ENCODE measurements at places on chromosomes 12 and 14.

- DNase-seq: peak; percentile 49
- no peak overlapping the region for H3K4me3 ChIP-seq
- H3K27ac ChIP-seq: peak overlapping the region; percentile 51
- H3K4me1 ChIP-seq: no peaks in the 10 kb centered on the region
Measured at GRCh38 chr14:100328495-100329163, 5.5 kb downstream of the SLC25A47 start.

DNA sequence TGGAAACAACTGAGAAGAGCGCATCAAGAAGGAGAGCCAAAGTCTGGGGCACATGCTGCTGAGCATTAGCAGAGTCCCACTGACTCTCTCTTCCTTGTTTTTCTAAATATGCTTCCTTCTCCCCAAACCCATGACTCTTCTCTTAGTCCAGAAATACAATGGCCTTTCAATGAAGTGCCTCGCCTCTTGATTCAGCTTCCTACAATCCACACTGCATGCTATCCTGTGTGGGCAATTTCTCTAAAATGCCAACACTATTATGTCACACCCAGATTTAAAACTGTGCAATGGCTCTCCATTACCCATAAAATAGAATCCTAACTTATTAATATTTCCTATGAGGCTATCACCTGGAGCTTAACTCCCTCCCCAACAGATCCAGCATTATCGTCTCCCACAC is 198.6 kb downstream of the RPAP3 start:
- H3K27ac ChIP-seq: no peak overlapping the region
- no peak for DNase-seq
- no peaks in the 10 kb centered on the region for H3K27me3 ChIP-seq
- H3K36me3 ChIP-seq: no peaks in the 10 kb centered on the region

- no peaks in the 10 kb centered on the region for H3K27me3 ChIP-seq
- DNase-seq: no peak
- H3K4me3 ChIP-seq: no peak overlapping the region
- H3K27ac ChIP-seq: no peak overlapping the region
- H3K4me1 ChIP-seq: no peaks in the 10 kb centered on the region
- no peaks in the 10 kb centered on the region for H3K36me3 ChIP-seq
Measured at GRCh38 chr12:57090924-57091637, 2.2 kb downstream of the NAB2 start.

- no peaks in the 10 kb centered on the region for H3K4me1 ChIP-seq
- H3K36me3 ChIP-seq: no peaks in the 10 kb centered on the region
- H3K27me3 ChIP-seq: no peaks in the 10 kb centered on the region
- H3K4me3 ChIP-seq: no peak overlapping the region
- DNase-seq: no peak
Measured at GRCh38 chr12:124278389-124279101, 16.3 kb upstream of the RFLNA start.

- no peak overlapping the region for H3K27ac ChIP-seq
- H3K27me3 ChIP-seq: no peaks in the 10 kb centered on the region
- H3K4me3 ChIP-seq: no peak overlapping the region
- no peak for DNase-seq
- no peaks in the 10 kb centered on the region for H3K4me1 ChIP-seq
Measured at GRCh38 chr14:52898496-52898895, 52.4 kb downstream of the FERMT2 start.

DNA sequence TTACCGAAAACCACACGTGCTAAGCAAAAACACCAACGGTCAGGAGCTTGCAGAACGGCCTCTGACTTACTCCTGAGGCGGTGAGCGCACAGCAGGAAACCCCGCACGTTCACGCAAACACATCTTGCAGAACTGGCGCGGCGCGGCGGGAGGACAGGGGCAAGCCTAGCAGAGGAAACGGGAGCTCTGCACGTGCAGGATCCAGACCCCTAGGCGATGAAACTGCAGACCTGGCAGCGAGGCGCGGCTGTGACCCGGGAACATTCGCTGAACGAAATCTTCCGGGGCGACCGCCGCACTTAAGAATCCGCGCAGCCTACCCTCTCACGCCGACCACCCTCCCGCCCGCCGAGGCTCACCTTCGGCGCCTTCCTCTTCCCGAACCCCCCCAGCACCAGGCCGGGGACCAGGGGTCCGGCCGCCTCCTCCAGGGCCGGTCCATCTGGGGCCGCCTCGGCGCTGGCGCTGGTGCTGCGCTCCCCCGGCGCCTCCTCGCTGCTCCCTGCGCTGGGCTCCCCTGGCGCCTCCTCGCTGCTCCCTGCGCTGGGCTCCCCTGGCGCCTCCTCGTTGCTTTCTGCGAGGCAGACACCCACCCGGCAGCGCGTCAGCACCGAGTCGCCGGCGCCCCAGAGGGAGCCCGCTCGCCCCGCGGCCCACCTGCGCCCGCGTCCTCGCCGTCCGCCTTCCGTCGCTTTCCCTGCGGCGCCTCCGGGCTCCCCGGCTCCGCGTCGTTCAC is 615 bp downstream of the DDX51 start:
- H3K4me1 ChIP-seq: peaks cover 4% of the 10 kb centered on the region
- DNase-seq: no peak
- H3K4me3 ChIP-seq: peak overlapping the region; percentile 68
- H3K36me3 ChIP-seq: no peaks in the 10 kb centered on the region

DNA sequence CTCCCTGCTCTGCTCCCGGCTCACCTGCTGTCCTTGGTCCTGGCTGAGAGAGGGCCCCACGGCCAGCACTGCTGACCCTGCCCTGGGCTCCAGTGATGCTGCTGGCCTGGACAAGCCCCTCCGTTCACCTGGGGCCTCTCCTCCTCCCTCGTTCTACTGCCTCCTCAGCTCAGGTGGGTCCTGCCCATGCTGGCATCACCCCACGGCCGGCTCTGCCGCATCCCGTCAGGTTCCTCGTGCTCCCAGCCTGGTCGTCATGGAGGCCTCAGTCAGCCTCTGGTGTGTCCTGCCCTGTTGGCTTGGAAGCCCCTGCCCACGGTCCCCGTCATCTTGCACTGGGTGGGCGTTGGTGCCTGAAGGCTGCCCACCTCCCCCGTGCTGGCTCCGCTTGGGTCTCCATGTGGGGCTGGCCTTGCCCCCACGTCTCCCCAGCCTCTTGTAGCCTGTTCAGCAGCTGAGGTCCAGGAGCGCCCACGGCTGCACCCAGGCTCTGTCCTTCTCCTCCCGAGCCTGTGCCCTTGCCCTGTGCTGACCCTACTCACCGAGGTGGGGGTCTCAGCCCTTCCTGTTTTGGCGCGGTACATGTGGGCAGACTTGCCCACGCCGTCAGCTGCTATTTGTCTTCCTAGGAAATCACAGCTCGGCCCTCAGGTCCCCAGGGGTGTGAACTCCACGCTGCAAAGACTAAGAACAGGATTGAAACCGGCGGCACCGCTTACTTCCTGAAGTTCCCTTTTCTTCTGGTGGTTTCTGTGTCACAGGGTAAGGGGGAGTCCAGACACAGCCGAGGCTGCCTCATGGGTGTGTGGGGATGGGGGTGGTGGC is 121.6 kb downstream of the TMEM121 start:
- no peaks in the 10 kb centered on the region for H3K4me1 ChIP-seq
- no peak overlapping the region for H3K27ac ChIP-seq
- no peaks in the 10 kb centered on the region for H3K36me3 ChIP-seq
- no peak overlapping the region for H3K4me3 ChIP-seq
- no peak for DNase-seq
- H3K27me3 ChIP-seq: no peaks in the 10 kb centered on the region

DNA sequence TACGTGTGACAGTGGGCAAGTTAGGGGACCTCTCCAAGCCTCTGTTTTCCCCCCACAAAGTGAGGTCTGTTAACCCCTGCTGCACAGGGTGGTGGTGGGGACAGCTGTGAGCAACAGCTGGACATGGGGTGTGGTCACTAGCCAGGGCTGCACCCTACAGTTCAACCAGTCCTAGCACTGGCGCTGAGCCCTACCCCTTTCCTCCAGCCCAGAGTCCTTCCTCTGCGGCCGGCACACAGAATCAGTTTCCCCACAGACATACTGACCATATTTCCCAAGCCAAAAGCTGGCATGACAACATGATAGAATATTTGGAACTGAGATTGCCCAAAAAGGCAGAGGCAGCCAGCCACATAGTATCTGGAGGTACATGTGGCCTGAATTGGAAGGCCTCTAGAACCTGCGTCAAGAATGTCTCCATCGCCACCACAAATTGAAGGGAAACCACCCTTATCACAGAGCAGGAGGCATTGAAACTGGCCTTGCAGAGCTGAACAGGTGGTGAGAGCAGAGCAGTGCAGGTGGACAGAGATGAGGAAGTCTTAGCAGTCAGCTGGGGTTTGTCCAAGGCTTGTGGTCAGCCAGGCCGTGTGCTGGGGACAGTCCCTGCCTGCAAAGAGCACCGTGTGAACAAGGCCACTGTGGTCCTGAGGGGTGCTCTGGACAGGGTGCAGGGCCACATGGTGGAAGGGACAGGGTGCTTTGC is 21.2 kb downstream of the DEGS2 start:
- peaks cover 14% of the 10 kb centered on the region for H3K4me1 ChIP-seq
- no peak overlapping the region for H3K4me3 ChIP-seq
- no peak for DNase-seq
- H3K27ac ChIP-seq: no peak overlapping the region

DNA sequence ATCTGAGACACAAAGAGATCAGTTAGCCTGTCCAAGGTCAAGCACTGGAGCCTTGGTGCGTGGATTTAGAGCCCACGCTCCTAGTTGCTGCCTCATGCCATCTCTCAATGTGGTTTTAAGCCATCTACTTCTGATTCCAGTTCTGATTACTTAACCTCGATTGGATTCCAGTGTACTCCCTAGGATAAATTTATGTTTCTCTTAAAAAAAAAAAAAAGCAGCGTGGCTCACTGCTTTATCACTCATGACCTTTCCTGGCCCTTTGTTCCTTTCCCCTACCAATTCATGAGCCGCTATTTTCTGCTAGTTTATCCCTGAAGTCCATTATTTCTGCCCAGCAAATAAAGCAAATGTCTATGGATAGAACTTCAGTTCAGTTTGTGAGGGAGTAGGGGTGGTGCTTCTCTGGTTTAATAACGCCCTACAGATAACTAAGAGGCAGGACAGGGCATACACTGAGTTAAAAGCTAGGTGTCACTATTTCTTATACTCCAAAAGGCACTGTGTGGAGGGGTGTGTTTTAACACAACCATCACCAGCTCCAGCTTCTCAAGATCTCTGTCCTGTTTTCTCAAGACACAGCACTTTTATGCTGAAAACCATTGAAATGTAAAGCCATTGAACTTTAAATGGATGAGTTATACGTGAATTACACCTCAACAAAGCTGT is 9.8 kb upstream of the PARP11 start:
- H3K27ac ChIP-seq: no peak overlapping the region
- H3K4me3 ChIP-seq: no peak overlapping the region
- no peaks in the 10 kb centered on the region for H3K27me3 ChIP-seq
- no peak for DNase-seq
- H3K36me3 ChIP-seq: no peaks in the 10 kb centered on the region

- H3K4me3 ChIP-seq: no peak overlapping the region
- H3K27ac ChIP-seq: peak overlapping the region; percentile 87
- H3K4me1 ChIP-seq: peaks cover 4% of the 10 kb centered on the region
- H3K27me3 ChIP-seq: no peaks in the 10 kb centered on the region
- DNase-seq: no peak
- no peaks in the 10 kb centered on the region for H3K36me3 ChIP-seq
Measured at GRCh38 chr14:70666361-70666686, 24.6 kb downstream of the TTC9 start.

GRCh38 chr12:43711348-43711747 is 47.2 kb downstream of the PUS7L start:
- H3K27me3 ChIP-seq: no peaks in the 10 kb centered on the region
- H3K36me3 ChIP-seq: no peaks in the 10 kb centered on the region
- DNase-seq: no peak
- H3K4me1 ChIP-seq: no peaks in the 10 kb centered on the region

DNA sequence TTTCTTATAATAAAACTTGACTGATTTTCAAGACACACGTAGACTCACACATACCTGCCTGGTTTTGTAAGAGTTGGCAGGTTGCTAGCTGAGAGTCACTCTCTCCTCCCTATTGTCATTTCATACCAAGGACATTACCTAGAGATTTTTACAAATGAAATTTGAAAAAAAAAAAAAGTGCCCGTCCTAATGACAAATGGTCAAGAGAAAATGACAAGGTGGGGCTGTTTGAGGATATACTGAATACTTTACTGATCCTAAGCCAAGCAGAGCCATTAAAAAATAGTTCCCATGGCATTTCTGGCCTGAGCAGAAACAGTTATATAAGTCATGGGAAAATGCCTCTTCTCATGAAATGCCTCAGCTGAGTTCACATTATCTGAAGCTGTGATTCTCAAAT is 150.2 kb downstream of the DYRK2 start:
- no peaks in the 10 kb centered on the region for H3K27me3 ChIP-seq
- H3K4me1 ChIP-seq: peaks cover 3% of the 10 kb centered on the region
- DNase-seq: no peak
- no peak overlapping the region for H3K27ac ChIP-seq
- no peaks in the 10 kb centered on the region for H3K36me3 ChIP-seq
- H3K4me3 ChIP-seq: no peak overlapping the region

GRCh38 chr14:68137704-68138619 is 318.4 kb downstream of the RAD51B start:
- no peaks in the 10 kb centered on the region for H3K27me3 ChIP-seq
- H3K27ac ChIP-seq: peak overlapping the region; percentile 46
- no peaks in the 10 kb centered on the region for H3K36me3 ChIP-seq
- DNase-seq: peak; percentile 29
- no peak overlapping the region for H3K4me3 ChIP-seq

GRCh38 chr12:1444142-1444516 is 150.3 kb downstream of the FBXL14 start:
- H3K4me1 ChIP-seq: no peaks in the 10 kb centered on the region
- H3K4me3 ChIP-seq: no peak overlapping the region
- no peaks in the 10 kb centered on the region for H3K27me3 ChIP-seq
- DNase-seq: no peak

GRCh38 chr14:69693801-69694729 is 72.9 kb upstream of the SRSF5 start:
- H3K27me3 ChIP-seq: no peaks in the 10 kb centered on the region
- H3K4me1 ChIP-seq: peaks cover 42% of the 10 kb centered on the region
- DNase-seq: no peak
- no peak overlapping the region for H3K4me3 ChIP-seq
- H3K27ac ChIP-seq: peak overlapping the region; percentile 64
- no peaks in the 10 kb centered on the region for H3K36me3 ChIP-seq

- H3K36me3 ChIP-seq: no peaks in the 10 kb centered on the region
- no peak overlapping the region for H3K4me3 ChIP-seq
- no peak for DNase-seq
- no peaks in the 10 kb centered on the region for H3K4me1 ChIP-seq
Measured at GRCh38 chr14:37559386-37559785, 35.7 kb downstream of the FOXA1 start.

DNA sequence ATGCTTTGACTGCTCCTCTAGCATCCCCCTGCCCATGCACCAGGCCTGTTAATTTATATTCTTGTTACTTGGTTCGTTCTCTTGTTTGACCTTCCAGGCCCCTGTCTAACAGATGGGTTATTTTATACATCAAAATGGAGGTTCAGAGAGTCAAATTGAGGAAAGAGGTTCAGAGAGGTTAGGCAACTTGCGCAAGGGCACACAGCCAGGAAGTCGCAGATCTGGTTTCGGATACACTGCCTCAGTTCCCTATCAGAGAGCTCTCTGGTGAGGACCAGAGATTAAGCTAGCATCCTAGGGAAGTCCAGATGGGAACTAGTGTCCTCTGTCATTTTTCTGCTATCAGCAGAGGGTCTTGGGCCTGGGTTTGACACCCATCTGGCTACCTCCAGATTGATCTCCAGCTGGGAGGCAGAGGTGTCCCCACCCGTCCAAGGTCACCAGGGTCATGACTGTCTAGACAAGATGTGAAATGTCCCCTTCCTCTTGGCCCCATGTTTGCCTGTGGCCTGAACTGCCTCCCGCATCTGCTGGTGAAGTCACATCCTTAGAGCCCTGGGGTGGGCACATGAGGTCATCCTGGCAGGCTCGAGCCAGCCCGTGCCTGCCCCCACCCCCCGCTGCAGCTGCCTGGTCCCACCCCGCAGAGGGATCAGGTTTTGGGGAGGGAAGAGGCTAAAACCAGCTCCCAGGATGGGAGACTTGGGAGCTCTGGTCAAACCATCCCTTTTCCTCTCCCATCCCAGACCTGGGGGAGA is 84.3 kb upstream of the NCOR2 start:
- no peaks in the 10 kb centered on the region for H3K27me3 ChIP-seq
- H3K4me3 ChIP-seq: no peak overlapping the region
- H3K4me1 ChIP-seq: no peaks in the 10 kb centered on the region
- no peaks in the 10 kb centered on the region for H3K36me3 ChIP-seq
